ENCODE measurements at places on chromosomes 6 and 20. TPM values are rescaled to one million over a fixed set of nuclear protein-coding genes. Genes with fewer than 3 reads are reported as not detected.

Gene DSP
- total RNA-seq: 366 TPM

Gene ERVFRD-1
- not detected for total RNA-seq

Gene DCBLD1
- 36.1 TPM for total RNA-seq

Gene TP53INP2
- 33.0 TPM for total RNA-seq

Gene KIF6
- 2.9 TPM for total RNA-seq

Gene EYS
- 0.46 TPM for total RNA-seq

Gene C6orf58
- not detected for total RNA-seq

Gene HLA-DRB1
- total RNA-seq: 7.7 TPM

- no peak for DNase-seq
Observed at GRCh38 chr6:1322156-1322555, 10.3 kb downstream of the FOXQ1 start.

DNA sequence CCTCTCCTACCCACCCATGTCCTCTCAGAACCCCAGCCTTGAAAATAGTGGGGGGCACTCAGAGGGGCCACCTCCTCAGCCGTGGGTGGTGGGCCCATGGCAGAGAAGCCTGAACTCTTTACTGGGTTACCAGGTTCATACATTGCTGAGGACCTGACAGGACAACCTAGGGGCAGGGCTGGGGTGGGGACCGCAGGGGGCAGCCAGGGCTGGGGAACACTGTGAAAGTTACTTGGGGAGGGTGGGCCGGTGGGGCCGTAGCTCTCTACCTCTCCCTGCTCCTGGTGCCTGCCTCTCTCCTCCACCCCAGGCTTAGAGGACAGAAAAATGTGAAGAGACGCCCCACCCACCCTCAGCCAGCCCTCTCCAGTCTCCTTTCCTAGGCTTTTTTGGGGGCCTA, 15.4 kb downstream of the MDFI start:
- no peak for DNase-seq

- no peak for DNase-seq
Observed at GRCh38 chr6:33817489-33817888, 13.7 kb upstream of the MLN start.

DNA sequence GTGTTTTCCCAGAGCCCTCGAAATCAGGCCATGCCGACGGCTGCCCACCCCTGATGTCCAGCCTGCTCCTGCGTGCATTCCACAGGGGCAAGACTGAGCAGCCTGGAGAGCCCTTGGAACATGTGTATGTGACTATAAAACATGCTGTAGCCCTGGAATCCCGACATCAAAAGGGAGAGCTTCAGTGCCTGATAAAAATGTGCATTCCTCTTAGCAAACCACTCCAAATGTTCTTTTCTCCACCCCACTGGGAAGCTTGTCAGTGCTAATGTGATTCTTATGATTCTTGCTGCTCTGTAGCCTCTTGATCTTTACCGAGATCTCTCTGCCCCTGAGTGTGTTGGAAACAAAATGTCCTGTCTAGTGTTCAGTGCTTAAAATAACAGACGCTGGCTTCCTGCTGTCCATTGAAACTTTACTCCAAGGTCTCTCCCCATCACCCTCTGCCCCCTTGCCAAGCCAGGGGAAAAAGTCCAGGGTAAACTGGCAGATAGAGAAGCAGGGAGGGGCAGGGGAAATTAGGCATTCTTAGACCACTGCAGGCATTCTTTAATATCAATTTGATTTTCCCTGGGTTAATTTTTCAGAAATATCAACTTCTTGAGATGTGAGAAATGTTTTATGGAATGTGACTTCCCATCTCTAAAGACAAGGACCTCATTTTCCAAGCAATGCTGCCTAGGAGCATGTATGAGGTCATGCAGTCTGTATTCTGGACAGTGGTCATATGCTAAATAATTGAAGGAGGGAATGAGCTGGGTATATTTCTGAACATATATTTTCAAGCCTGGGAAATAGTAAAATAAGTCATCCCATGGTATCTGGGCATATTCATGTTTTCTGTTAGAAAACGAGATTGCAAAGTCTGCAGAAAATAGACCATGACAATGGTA, 73.8 kb upstream of the ISM1 start:
- DNase-seq: no peak

- no peak for DNase-seq
Observed at GRCh38 chr20:38776363-38776762, 28.1 kb downstream of the ACTR5 start.

GRCh38 chr6:69128411-69128810, 493.3 kb downstream of the ADGRB3 start:
- DNase-seq: no peak

DNA sequence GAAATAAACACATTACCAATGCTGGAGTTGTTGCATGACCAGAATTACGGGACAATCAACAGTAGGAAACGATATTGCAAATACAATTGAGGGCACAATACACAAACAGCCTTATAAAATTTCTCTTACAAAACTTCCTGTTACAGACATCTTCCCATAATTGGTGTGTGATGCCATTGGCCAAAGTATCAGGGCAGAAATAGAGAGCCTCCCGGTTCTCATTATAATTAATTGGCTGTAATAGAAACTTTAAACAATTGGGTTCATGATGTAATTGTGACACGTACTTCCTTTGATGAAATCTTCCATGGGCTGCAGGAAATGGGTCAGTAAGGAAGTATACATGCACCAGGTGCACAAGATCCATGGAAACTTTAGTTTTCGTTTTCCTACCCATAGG, 40.3 kb upstream of the RALGAPA2 start:
- DNase-seq: no peak

DNA sequence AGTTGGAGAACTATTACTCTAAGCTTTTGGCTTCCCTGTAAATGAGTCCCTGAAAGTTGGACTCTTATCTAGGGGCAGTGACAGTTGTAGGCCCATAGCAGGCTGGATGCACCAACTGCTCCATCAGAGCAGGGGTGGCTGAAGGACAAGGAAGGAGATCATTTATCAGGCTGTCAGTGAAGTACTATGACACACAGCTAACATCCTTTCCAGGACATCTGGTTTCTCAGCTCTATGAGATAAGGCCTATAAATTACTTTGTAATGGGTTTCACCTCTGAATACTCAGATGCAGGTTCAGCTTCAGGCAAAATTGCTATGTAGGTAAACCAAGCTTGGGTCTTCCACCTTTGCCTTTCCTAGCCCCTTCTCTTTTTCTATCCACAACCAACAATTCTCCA, 468.5 kb downstream of the KIF16B start:
- DNase-seq: no peak

DNA sequence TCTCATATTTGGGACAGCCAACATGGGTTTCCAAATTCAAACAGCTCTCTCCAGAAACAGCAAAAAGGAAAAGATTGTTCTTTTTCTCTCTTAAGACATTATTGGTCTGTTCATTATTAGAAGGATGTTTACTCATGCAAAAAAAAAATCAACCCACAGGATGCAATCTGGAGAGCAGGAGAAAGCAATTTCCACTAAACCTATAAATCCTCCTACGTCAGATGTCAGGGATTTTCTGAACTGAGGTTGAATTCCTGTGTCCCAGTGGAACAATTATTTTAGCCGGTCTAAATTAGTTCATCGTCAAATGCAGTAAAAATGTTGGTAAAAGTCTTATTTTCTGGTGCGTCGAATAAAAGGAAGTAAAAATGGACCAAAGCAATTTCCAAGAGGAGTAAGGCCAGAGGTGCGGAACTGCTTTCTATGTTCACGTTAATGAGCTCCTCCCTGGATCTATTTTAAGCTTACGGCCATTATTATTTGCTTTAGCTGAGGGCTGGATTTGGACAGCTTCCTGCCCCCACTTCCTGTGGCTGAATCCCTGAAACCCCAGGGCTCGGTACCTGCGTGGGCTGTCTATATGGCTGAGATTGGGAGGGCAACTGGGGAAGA, at the start of gene GABRR1:
GABRR1 (minus strand) TSS at position 60 of the 612 bp plus-strand sequence; CDS start at position 24, 36 bp downstream.
- no peak for DNase-seq

- no peak for DNase-seq
Observed at GRCh38 chr20:64056889-64057627, 5.9 kb upstream of the TCEA2 start.

GRCh38 chr6:110786271-110786670, 29.0 kb downstream of the CDK19 start:
- no peak for DNase-seq

GRCh38 chr6:133165235-133165634, 75.9 kb upstream of the EYA4 start:
- DNase-seq: no peak

GRCh38 chr20:3158968-3159431, 665 bp downstream of the FASTKD5 start:
- no peak for DNase-seq

GRCh38 chr6:105207524-105208269, 27.9 kb upstream of the POPDC3 start:
- DNase-seq: no peak

GRCh38 chr6:139648430-139649000, 274.1 kb upstream of the CITED2 start:
- no peak for DNase-seq

GRCh38 chr6:85402071-85402470, 47.8 kb upstream of the NT5E start:
- DNase-seq: no peak

DNA sequence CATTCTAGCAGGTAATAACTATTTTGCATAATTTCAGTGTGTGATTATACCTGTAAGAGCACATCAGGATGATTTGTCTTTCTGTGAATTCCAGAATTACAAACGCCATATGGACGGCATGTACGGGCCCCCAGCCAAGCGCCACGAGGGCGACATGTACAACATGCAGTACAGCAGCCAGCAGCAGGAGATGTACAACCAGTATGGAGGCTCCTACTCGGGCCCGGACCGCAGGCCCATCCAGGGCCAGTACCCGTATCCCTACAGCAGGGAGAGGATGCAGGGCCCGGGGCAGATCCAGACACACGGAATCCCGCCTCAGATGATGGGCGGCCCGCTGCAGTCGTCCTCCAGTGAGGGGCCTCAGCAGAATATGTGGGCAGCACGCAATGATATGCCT, 122.7 kb downstream of the TMEM242 start:
- DNase-seq: no peak

DNA sequence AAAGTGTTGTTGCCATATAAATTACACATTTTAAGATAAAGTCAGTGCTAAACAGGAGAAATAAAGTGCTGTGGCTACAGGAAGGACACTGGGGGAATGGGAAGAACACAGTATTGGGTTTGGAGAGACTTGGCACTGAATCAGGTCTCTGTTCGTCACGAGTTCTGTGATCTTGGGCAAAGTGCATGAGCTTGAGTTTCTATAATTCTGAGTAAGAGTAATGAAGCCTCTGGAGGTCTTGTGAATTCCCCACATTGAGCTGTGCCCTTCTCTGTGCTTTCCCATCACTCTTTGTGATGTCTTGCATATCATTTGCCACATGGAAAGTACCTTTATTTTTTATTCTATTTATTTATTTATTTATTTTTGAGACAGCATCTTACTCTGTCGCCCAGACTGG, 16.8 kb upstream of the EEF1A1 start:
- DNase-seq: no peak

DNA sequence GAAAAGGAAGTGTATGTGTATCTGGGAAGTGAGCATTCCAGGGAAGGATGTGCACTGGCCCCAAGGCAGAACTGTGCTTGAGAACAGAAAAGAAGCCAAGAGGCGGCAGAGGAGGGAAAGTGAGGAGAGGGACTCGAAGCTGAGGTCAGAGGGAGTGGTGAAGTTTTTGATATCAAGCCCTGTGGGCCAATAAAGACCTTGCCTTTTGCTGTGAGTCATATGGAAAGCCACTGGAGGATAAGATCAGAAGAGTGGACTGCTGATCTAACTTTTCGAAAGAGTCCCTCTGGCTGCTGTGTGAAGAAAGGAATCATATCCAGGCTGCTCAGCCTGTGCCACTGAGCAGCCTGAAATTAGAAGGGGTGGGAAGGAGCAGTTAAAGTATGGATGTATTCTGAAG, 99.4 kb downstream of the EYA4 start:
- no peak for DNase-seq

GRCh38 chr6:12126051-12126450, 113.9 kb downstream of the HIVEP1 start:
- no peak for DNase-seq

DNA sequence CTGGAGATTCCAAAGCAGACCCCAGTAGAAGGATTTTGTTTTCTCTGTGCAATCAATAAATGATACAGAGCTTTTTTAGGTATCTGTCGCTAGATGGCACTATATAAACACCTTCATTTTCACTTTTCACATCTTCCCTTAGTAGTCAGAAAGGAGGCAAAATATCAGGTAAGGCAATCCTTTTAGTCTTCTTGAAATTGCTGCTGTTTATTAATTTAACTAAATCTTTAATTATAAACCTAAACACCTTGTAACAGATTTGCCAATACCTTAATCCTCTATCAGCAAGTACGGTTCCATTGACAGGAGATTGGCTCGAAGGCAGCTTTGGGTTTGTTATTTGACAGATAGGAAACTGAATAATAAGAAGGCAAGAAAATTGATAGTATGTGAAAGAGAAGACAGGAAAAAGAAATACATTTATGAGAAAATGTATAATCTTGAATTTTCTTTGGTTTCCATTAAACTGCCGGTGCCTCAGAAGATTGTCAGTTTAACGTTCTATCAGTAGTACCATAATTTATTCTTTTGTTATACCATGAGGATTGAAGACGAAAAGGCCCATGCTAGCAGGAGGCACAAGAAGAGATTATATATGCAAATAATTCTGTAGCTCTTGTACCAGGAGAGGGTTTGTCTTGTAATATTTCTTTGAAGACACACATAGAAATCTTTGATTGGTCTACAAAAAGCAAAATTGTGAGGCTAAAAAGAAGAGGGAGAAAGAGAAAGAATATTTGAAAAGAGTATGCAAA, 23.5 kb upstream of the IBTK start:
- DNase-seq: no peak

- DNase-seq: no peak
Observed at GRCh38 chr20:34517114-34517505, 888 bp downstream of the DYNLRB1 start.

DNA sequence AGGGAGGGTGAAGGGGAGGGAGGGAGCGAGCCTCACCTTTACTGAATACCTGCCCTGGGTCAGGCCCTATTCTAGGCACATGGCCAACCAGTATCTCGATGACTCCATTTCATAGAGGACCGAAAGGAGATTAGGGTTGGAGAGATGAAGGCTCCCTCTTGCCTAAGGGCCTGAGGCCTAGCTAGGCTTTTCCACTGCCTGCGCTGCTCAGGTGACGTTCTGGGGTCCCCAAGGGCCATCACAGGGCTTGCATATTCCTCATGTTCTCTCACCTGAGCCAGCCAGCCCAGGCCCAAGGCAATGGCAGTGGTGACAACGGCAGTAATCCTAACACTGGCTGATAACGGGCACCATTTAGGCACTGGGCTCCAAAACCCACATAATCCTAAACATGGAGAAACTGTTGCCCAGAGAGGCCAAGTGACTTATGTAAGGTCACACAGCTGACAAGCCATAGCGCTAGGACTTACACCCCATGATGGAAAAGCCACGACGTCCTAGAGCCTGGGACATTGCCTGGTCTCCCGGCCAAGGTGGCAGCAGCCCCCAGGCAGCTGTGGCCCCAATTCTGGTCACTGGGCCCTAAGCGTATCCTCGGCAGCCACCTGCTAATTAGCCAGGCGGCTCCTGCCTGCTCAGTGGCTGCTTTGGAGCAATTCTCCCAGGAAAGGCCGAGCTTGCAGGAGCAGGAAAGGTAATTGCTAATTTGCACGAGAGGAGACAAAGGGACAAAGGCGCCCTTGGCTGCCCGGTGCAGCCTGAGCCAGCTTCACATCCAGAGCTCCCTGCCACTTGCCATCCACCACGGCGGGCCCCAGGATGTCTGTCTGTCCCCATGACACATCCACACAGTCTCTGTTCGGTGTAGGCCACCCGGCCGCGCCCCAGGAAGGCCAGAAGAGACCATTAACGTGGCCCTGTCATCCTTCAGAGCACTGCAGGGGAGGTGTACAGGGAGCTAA, 21.5 kb downstream of the NOL4L start:
- DNase-seq: no peak

GRCh38 chr6:89527634-89528033, 94.7 kb downstream of the ANKRD6 start:
- no peak for DNase-seq

Data from progenitor cell of endocrine pancreas (in vitro differentiated cells).